H1 (cell line): ENCODE measurements at places on chromosomes 2 and 18. TPM values are rescaled to one million over a fixed set of nuclear protein-coding genes. Genes with fewer than 3 reads are reported as not detected.

The FRZB gene
- total RNA-seq = 4.6 and 4.7 TPM in 2 replicates

- peaks cover 21% of the 10 kb centered on the region for H3K4me1 ChIP-seq
- no peak overlapping the region for H3K4me3 ChIP-seq
- H3K36me3 ChIP-seq = no peaks in the 10 kb centered on the region
- no peak for DNase-seq
- no peak overlapping the region for H3K27ac ChIP-seq
- no peaks in the 10 kb centered on the region for H3K27me3 ChIP-seq
Measured at GRCh38 chr2:172447811-172448493, 20.6 kb downstream of the ITGA6 start.

The LIMS3 gene
- total RNA-seq = 2.0 and 2.7 TPM in 2 replicates

DNA sequence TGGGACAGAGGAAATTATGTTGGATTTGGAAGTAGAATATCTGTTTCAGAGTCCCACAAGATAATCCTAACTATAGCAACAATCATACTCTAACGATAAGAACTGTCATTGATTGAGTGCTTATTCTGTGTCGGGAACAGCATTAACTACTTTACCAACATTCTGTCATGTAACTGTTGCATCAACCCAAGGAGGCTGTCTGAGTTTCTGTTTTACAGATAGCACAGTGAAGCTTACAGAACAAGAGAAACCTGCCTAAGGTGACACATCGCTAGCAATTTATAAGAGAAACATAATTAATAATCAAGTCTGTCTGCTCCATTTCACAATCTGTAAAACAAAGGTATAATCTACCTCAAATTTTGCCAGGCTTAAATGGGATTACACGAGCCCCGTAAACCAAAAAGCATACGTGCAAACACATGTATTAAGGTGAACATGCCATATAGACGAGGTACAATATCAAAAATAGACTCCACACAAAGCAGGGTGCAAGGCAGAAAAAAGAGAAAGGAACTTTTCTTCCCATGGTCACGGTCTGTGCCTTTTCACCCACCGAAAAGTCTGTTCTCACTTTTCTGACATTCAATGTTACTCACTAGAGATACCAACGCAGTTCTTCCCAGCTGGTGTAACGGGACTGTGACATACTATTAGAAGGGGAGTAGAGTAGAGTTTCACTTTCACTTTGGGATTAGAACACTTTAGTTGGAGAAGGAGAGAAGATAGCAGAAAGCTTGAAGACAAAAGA is 37.2 kb upstream of the SLC8A1 start:
- no peaks in the 10 kb centered on the region for H3K4me1 ChIP-seq
- DNase-seq = no peak
- H3K27ac ChIP-seq = no peak overlapping the region
- no peaks in the 10 kb centered on the region for H3K27me3 ChIP-seq

DNA sequence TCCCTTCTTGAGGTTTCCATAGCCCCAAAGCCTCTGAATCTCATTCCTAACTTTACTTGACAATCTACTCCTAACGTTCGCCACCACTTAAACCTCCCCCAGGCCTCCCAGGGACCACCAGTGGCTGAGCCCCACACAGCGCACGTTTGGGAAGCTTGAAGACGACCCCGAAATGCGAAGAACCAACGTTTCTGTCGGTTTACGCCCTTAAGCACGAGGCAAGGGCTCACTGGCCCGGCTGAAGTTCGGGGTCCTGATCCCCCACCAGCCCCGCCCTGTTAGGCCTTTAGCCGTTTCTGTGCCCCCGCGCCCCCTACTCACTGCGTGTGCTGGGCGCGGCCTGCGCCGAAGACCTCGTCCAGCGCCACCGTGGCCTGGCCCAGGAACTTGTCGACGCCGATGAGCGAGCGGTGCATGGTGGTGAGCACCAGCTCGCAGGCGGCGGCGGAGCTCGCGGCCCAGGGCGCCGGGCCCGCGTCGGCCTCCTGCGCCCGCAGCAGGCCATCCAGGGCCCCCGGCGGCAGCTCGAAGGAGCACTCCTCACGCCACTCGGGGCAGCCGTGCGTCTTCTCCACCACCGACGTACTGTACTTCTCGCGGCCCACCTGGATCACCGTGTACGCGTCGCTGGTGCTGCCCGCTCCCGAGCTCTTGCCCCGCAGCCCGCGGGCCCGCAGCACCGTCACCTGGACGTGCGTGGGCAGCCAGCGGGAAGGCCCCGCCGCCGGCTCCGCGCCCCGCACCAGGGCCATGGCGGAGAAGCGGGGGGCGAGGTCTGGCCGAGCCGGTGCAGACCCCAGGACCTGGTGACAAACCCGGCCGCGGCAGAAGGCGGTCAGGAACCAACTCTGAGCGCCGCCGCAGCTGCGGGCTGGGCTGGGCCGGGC is 479 bp downstream of the RAB11FIP5 start:
- no peak overlapping the region for H3K27ac ChIP-seq
- H3K4me1 ChIP-seq = peaks cover 13% of the 10 kb centered on the region
- H3K27me3 ChIP-seq = no peaks in the 10 kb centered on the region; the same call in 1 of the 2 replicates
- no peaks in the 10 kb centered on the region for H3K36me3 ChIP-seq

GRCh38 chr18:23737578-23737977 is 48.3 kb downstream of the LAMA3 start:
- no peaks in the 10 kb centered on the region for H3K27me3 ChIP-seq
- DNase-seq = no peak
- H3K4me1 ChIP-seq = no peaks in the 10 kb centered on the region
- H3K36me3 ChIP-seq = no peaks in the 10 kb centered on the region
- no peak overlapping the region for H3K4me3 ChIP-seq
- H3K27ac ChIP-seq = no peak overlapping the region

The SATB2 gene
- total RNA-seq = 5.1 and 5.7 TPM in 2 replicates

GRCh38 chr2:220697011-220697410 is 875.1 kb downstream of the EPHA4 start:
- H3K27me3 ChIP-seq = no peaks in the 10 kb centered on the region
- H3K4me3 ChIP-seq = no peak overlapping the region
- no peak for DNase-seq
- H3K4me1 ChIP-seq = no peaks in the 10 kb centered on the region

DNA sequence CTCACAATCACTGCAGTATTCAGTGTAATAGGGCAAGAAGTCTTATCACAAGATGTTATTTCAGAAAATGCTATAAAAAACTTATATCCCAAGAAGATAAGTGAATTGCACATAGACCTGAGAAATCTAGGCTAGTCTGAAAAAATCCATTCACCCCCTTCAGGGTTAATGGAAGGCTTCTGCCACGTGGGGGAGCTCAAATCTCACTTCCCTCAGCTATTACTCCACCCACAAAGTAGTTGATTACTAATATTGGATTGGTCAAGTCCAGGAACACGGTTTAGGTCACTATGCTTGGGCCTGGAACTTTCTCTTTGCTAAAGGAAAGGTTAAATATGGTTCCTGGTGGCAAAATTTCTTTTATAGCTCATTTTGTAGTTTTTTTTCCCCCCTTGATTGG is 51.2 kb upstream of the ADAM23 start:
- H3K4me3 ChIP-seq = no peak overlapping the region
- H3K4me1 ChIP-seq = no peaks in the 10 kb centered on the region
- no peaks in the 10 kb centered on the region for H3K27me3 ChIP-seq
- no peaks in the 10 kb centered on the region for H3K36me3 ChIP-seq
- peak; percentile 54 for DNase-seq

DNA sequence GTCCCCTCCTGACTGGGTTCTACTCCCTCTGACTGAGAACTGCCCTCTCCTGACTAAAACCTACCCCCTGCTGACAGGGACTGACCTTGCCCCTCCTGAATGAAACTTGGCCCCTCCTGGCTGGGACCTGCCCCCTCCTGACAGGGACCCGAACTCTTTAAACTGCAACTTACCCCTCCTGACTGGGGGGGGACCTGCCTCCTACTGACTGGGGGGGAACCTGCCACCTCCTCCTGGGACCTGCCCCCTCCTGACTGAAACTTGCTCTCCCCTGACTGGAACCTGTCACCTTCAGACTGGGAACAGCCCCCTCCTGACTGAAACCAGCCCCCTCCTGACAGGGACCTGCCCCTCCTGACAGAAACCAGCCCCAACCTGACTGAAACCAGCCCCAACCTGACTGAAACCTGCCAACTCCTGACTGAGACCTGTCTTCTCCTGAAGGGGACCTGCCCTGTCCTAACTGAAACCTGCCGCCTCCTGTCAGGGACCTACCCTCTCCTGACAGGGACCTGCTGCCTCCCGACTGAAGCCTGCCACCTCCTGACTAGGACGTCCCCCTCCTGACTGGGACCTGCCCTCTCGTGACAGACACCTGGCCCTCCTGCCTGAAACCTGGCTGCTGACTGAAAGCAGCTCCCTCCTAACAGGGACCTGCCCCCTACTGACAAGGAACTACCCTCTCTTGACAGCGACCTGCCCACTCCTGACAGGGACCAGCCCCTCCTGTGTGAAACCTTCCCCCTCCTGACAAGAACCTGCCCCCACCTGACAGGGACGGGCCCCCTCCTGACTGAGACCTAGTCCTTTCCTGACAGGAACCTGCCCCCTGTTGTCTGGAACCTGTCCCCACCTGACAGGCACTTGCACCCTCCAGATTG is 87.1 kb downstream of the PXDN start:
- H3K36me3 ChIP-seq = peaks cover 53% of the 10 kb centered on the region
- H3K27me3 ChIP-seq = no peaks in the 10 kb centered on the region
- H3K4me1 ChIP-seq = no peaks in the 10 kb centered on the region
- no peak for DNase-seq
- H3K27ac ChIP-seq = no peak overlapping the region

DNA sequence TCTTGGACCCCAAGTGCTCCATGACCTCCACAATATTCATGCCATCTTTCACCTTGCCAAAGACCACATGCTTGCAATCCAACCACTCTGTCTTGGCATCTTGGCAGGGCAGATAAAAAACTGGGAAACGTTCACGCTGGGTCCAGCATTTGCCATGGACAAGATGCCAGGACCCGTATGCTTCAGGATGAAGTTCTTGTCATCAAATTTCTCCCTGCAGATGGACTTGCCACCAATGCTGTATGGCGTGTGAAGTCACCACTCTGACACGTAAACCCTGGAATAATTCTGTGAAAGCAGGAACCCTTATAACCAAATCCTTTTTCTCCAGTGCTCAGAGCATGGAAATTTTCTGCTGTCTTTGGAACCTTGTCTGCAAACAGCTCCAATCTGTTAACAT is 21.5 kb downstream of the CNOT11 start:
- H3K27me3 ChIP-seq = no peaks in the 10 kb centered on the region
- H3K36me3 ChIP-seq = no peaks in the 10 kb centered on the region
- H3K4me3 ChIP-seq = no peak overlapping the region
- H3K4me1 ChIP-seq = no peaks in the 10 kb centered on the region

The CPLX4 gene
- total RNA-seq = not detected in 2 replicates

- H3K4me3 ChIP-seq = no peak overlapping the region
- no peak overlapping the region for H3K27ac ChIP-seq
- no peak for DNase-seq
- H3K36me3 ChIP-seq = no peaks in the 10 kb centered on the region
- no peaks in the 10 kb centered on the region for H3K27me3 ChIP-seq
Measured at GRCh38 chr18:74019864-74020263, 127.8 kb downstream of the FBXO15 start.

DNA sequence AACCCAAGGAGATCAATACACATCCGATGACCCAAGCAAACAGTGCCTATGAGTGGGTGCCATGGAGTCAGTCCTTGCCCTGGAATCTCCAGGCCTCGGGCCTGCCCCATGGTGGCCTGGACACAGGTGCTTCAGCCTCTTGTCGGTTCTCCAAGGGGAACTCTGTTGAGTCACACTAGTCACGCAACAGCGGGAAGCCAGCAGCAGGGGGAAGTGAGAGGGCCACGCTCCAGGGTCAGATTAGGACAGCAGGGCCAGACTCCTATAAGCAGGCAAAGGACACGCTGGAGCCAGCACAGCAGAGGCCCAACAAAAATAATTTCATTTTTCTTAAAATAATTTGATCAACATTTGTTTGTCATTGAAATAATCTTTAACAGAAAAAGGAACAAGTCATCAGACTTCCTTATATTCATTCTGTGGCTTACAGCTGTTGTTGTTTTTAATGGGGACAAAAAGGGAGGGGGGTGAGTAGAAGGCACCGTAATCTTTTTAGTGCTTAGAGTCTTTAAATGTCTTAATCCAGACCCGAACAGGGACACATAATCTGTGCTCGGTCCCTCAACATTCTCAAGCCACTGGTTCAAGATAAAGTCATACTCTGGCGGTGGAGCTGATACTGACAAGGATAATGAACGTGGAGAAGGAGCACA is 16.4 kb upstream of the ARMC9 start:
- no peak overlapping the region for H3K4me3 ChIP-seq
- no peak for DNase-seq
- H3K36me3 ChIP-seq = no peaks in the 10 kb centered on the region
- H3K4me1 ChIP-seq = peaks cover 10% of the 10 kb centered on the region

DNA sequence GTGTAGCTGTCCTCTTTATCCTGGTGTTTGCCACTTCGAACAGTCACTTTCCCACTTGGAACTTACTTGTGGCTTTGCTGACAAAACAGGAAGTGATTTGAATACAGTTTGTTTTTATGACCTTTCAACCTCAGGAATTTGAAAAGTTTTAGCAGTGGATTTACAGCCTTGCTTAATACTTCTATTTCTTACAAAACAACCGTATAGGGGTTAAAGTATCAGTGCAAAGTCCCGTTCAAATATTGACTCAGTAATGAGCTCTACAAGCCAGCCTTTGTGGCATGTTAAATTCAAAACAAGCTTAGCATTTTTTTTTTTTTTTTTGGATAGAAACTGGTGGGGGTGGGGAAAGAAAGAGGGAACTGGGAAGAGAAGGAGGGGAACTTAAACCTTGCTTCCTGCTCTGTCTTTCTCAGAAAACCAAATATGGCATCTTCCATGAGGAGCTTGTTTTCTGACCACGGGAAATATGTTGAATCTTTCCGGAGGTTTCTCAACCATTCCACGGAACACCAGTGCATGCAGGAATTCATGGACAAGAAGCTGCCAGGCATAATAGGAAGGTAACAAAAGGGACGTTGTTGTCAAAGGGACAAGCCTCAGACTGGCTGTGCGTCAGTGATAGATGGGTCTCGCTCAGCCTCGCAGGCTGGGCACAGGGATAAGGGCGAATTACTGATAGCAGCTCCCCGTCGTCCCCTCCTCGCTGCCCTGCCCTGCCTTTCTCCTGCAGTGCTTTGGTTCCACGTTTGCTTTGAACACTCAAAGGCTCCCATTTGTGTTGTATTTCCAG is at the start of gene HNMT:
Gene HNMT (plus strand): TSS at position 408 of the 793 bp plus-strand sequence. CDS start 19 bp downstream, at position 427.
- peak within 1 kb of the TSS; percentile 36; the same call in 1 of the 2 replicates for H3K27ac ChIP-seq
- peak; percentile 53 for DNase-seq
- peaks cover 12% of the 10 kb centered on the region for H3K4me1 ChIP-seq
- no peaks in the 10 kb centered on the region for H3K27me3 ChIP-seq

DNA sequence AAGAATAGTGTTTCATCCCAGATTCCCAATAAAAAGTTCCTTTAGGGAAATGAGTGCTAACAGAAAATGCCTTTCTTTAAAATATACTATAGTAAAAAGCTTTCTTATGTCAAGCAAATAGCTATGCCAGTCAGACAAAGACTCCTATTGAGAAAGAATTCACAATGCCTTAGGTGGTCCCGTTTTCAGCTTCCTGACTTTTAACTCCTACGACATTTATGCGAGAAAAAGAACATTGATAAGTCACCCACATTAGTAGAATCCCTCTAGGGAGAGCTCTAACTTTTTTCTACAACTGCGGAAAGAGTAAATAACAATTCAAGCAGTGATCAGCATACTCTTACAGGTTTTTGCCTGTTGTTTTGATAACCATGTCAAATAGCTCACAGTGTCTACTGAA is 750.8 kb upstream of the ACVR2A start:
- DNase-seq = no peak
- H3K4me1 ChIP-seq = peaks cover 8% of the 10 kb centered on the region; the same call in 1 of the 2 replicates
- no peak overlapping the region for H3K27ac ChIP-seq
- peaks cover 4% of the 10 kb centered on the region for H3K27me3 ChIP-seq
- no peak overlapping the region for H3K4me3 ChIP-seq
